Cortex of kidney (tissue), 1 donor: ENCODE measurements at places on chromosomes 3 and 15.

- DNase-seq, result no peak
Observed at GRCh38 chr3:159860269-159861116, 128.1 kb upstream of the IL12A start.

- DNase-seq, result no peak
Observed at GRCh38 chr15:87267798-87268197, 988.7 kb downstream of the NTRK3 start.

DNA sequence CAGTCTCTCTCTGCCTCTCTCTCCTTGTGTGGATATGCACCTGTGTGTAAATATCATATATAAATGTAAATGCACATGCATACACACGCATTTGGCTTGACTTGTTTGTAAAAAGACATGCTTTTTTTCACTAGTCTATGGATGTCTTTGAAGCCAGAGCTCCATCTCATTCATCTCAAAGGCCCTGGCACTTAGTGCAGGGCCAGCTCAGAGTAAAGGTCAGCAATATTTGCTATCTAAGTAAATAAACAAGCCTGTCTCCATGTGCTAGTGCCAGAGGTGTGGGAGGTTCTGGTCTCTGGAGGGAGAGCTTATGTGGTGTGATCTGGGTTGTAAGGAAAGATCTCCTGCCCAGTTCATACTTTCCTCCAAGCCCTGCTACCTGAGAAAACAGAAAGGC, 5.6 kb downstream of the CLSTN2 start:
- no peak for DNase-seq

DNA sequence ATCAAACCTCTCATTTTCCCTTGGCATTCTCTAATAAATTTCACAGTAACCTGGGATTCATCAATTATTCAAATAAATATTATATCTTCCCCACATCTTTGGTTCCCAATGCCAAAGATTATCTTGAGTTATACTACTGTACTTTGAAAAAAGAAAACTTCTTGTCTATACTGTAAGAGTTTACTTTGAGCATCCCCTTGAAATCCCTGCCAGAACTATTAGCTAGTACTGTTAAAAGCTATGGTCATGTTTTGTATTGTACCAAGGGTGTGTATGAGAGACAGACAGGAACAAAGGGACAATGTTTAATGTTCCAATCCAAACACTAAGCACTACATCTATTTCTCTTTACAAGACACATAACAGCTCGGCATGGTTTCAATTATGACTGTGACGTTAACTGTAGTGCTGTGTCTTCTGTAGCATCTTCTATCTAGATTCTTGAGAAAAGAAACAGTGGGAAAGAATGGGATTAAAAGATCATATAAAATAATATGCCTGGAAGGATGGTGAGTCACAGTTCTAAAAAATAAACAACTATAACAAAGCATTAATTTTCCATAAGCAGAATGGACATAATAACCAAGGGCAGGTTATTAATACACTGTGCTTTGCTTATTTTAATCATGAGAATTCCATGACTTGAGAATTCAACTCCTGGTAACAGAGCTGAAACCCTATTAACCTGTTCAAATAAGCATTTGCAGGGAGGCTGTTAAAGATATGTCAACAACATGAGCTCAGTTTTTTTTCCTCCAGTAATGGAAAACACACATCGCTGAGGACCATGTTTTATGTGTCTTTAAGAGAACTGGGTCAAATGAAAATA, 71.1 kb downstream of the ALDH1A2 start:
- no peak for DNase-seq

- DNase-seq, result no peak
Observed at GRCh38 chr3:133917144-133917543, 21.5 kb upstream of the RAB6B start.

- DNase-seq, result no peak
Observed at GRCh38 chr15:63212050-63213004, 22.9 kb downstream of the RAB8B start.

DNA sequence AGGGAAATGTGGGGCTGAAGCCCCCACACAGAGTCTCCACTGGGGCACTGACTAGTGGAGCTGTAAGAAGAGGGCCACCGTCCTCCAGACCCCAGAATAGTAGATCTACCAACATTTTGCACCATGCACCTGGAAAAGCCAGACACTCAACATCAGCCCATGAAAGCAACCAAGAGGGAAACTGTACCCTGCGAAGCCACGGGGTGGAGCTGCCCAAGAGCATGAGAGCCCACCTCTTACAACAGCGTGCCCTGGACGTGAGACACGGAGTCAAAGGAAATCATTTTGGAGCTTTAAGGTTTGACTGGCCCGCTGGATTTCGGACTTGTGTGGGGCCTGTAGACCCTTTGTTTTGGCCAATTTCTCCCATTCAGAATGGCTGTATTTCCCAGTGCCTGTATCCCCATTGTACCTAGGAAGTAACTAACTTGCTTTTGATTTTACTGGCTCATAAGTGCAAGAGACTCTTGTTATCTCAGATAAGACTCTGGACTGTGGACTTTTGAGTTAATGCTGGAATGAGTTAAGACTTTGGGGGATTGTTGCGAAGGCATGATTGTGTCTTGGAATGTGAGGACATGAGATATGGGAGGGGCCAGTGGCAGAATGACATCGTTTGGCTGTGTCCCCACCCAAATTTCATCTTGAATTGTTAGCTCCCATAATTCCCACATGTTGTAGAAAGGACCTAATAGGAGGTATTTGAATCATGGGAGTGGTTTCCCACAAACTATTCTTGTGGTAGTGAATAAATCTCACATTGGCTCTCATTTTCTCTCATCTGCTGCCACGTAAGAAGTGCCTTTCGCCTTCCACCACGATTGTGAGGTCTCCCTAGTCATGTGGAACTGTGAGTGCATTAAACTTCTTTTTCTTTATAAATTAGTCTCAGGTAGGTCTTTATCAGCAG, 105.8 kb downstream of the CBLB start:
- DNase-seq, result no peak

- DNase-seq, result no peak
Observed at GRCh38 chr3:132003685-132004084, 31.1 kb downstream of the CPNE4 start.

DNA sequence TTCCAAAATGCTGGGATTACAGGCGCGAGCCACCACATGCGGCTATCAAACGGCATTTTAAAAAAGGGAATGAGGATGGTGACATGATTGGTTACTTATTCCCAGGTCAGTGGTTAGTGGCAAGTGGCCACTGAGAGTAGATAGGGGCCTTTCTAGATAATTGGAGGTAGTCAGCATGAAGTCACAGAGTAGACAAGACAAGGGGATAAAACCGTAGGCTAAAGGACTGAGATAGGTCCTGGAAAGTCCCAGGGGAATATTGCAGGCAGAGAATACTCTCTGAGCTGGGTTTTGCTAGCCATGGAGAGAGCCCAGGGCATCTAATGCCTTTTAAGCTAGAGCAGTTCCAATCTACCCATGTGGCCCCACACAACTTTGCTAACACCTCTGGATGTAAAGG, 52.2 kb downstream of the KCNAB1 start:
- DNase-seq, result no peak

- DNase-seq, result no peak
Observed at GRCh38 chr3:46539443-46540005, 26.6 kb downstream of the LRRC2 start.

DNA sequence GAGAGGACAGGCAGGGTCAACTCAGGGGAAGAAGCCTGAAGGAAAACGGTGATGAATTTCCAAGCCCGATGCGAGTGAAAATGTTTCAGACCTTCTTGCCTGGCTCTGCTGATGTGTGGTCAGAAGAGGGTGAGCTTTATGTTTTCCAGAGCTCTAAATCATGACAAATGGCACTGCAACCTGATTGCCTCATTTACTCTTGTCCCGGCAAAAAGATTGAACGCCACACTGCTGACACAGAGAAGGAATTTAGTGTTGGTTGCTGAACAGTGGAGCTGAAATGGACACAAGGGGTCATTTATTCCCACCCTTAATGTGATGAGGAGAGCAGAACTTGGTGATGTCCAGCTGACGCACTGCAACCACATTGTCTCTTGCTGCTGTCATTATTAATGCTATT, 36.1 kb upstream of the GABRG3 start:
- DNase-seq, result no peak

DNA sequence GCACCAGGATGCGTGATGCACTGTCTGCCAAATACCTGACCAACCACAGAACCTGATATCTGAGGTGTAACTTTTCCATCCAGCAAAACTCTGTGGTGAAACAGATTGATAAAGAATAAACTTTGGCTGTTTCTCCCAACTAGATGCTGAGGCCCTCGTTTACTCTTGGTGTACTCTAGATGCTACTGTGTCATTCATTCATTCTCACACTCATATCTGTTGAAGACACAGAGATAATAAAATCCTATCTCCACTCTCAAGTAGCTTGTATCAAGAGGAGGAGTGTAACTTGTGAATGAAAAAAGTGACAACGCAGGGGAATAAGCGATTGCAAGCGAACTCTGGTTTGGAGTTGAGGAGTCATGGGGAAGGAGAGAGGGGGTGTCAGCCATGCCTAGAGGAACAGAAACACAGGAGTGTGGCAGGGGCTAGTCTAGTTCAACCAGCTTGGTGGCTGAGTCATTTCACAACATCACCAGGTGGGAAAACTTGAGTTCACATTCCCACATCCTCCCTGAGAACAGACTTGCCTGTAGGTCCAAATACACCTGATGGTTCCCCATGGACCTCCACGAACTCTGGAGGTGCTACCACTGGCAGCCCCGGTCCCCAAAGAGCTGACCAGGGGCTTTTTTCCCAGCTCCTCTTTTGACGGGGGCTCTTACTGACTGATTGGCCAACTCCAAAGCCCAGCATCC, 73.3 kb upstream of the SNRK start:
- DNase-seq, result no peak

DNA sequence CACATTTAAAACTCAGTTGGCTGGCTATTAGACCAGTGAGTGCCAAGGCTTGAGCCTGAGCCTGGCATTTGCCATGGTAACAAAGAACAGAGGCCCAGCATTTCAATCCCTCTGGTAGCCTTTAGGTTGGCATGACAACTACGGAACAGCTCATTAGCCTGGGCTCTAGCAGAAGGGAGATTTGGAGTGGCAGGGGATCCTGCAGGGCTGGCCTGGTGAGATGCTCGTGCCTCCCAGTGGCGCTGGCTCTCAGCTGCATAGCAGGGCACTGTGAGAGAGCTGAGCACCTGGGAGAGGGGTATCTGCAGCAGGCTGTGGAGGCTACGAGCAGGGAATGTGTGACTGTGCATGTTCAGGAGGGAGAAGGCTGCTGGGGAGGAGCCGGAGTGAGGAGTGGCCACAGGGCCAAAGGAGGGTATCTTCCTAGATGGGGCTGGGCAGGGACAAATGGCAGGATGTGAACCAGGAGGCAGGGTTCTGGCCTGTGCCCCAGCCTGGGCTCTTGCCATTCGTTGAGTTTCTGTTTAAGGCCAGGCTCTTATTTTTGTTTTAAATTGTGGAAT, 5.6 kb upstream of the ABTB1 start:
- DNase-seq, result no peak

DNA sequence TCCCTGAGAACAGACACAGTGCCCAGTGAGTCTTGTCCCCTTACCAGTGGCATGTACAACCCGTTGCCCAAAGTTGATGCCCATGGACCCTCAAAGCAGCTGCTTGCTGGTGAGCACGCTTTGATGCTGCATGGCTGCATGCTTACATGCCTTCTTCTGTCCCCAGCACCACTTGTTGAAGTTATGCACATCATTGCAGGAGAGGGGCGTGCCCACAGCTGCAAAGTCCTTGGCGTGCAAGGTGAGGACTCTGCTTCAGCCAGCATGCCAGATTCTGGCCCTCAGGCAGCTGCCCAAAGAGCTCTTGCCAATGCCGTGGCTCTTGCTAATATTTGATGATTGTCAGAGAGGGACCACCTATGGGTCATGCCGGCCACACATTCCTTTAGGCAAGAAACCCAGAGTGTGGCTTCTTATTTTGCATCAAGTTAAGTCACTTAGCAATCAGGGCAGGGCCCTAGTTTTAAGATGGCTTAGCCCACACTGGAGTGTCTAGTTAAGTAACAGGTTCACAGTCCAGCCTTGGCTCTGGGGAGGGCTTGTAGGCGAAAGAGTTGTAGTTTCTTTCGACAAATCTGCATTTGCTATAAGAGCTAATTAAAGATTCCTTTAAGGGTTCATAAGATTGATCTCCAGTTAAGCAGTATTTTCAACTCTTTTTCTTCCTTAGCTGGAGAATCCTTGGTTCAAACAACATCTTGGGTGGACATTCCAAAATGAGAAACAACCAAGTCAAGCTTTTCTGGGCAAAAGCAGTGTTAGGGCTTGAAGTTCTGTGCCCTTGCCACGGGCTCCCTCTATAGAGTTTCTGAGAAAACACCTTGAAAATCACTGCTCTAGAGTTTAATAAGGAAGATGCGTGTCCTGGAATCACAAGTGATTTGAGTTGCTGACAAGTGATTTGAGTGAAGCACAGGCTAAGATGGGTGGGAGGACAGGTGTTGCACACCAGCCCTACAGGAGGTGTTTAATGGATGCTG, 128.6 kb downstream of the SLCO3A1 start:
- DNase-seq, result no peak

- no peak for DNase-seq
Observed at GRCh38 chr15:87576486-87577176, 679.9 kb downstream of the NTRK3 start.

DNA sequence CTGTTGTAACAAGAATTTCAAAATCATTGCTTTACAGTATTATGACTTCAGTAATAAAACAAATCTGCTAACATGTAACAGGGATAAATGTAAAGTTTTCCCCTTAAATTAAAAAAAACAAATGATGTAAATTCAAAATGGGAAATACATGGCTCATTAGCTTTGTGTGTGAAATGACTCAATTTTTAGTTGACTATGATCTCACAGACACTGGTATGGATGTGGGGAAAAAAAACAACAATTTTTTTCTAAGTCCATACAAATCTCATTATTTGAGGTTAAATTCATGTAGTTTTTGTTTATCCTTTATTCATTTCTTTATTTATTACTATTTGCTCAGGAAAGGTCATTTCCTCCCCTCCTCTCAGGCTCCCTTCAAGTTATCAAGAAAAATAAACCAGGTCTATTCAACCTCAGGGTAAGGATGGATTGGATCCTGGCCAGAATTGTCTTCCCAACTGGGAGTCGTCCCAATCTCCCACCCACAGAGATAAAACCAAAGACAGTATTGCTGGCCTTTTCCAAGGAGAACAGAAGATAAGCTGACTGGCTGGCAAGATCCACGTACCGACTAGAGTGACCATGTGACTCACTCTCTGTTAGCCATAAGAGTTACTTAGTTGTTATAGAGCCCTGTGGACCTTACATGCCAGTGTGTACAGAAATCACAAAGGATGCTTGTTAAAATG, 373.3 kb downstream of the GAP43 start:
- DNase-seq, result no peak

- DNase-seq, result no peak
Observed at GRCh38 chr3:81442758-81443456, 318.5 kb downstream of the GBE1 start.
